ENCODE measurements at places on chromosomes 3 and 15.

DNA sequence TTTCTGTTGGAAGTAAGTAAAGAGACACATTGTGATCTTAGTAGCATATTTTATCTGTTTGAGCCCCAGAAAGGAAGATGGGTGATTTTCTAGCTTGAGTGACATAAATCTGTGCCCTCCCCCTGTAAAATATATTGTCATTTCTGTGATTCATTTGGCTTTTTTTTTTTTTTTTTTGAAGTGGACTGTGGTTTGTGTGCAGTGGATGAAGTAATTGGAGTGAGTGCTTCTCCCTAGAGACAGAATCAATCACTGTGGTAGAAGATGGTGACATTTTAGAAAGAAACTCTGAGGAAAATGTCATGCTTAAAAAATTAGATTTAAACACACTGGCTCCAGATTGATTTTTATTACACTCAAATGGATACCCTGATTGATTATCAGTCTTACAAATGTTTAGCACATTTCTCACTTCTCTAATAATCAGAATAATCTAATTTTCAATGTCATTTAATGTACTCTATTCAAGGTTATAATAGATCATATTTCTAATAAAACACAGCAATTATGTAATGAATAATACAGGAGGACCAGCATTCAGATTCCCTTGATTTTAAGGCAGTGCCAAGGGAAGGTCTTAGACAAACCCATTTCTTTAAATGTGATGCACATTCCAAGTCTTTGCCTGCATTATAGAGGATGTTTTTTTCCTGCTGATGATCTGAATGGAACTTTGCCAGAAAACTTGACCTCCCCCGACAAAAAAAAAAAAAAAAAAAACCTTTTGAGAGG is 116.6 kb downstream of the TOP2B start:
- DNase-seq: no peak

GRCh38 chr3:189673535-189673934 is 42.3 kb downstream of the TP63 start:
- DNase-seq: no peak

DNA sequence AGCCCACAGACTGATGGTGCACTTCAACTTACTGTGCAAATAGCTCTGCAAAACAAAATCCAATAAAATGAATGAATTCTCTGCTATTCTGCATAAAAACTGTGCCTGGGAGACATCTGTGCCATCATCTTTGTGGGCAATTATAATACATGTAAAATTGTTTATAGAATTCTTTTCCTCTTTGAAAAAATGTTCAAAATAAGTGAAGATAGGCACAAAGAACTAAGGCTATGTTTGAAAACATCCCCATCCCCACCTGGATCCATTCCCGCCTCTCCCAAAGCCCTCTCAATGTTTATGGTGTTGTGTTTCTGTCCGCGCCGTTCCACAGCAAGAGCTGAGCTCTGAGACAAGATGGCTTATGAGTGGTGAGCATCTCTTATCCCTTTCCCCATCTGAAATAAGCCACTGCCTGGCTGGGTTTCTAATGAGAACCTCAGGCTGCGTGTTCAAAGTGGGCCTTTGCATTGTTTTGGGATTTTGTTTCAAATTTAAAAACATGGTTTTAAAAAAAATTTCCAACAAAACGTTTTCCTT is 22.4 kb upstream of the SNRPA1 start:
- no peak for DNase-seq

GRCh38 chr15:72536506-72536905 is 62.4 kb downstream of the ARIH1 start:
- no peak for DNase-seq

DNA sequence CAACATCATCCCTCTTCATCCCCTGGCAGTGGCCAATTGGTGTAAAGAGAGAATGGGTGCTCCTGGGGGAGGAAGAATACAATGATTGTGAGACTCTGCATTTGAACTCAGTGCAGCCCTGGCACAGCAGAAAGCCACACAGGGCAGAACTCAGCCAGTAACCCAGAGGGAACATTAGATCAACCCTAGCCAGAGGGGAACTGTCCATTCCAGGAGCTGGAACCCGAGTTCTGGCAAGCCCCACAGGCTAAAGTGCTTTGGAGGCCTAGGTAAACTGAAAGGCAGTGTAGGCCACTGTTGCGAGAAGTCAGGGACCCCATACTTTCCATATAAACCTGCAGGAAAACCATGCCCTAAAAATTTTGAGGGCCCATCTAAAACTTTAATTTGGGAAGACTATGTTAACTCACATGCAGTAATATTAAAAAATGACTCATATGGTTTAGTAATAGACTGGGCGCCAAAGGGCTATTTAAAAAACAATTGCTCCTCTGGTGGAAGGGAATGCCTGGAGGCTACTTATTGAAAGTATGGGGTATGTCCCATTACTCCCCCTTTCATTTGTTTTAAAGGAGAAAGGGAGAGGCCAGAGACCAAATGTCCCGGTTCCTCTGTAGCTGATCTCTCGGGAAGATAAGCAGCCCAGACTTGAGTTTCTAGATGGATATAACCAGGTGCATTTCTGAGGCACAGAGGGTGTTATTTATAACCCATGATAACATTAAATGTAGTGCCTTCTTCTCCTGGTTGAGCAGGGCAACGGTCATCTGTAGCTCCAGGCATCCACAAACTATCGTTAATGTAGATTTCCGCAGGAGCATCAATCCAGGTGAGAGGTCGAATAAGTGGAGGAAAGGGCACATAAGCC is 5.8 kb upstream of the RAD51 start:
- no peak for DNase-seq

DNA sequence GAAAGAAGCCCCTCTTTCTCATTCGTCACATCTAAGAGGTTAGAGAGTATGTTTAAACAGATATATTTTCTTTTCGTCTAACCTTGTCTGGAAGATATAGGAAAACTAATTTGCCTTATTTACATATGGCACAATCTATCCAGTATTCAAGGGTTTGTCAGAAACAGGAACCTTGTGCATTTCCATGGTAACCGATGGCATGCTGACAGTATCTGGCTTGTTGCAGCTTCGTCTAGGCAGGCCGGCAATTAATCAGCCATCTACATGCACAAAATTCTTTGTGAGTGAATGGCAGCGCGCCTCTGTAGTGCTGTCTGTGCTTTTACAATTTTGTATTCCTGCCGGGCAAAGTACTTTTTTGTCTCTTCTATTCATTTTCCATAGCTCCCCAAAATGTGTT is 294.0 kb upstream of the SOX2 start:
- DNase-seq: no peak

DNA sequence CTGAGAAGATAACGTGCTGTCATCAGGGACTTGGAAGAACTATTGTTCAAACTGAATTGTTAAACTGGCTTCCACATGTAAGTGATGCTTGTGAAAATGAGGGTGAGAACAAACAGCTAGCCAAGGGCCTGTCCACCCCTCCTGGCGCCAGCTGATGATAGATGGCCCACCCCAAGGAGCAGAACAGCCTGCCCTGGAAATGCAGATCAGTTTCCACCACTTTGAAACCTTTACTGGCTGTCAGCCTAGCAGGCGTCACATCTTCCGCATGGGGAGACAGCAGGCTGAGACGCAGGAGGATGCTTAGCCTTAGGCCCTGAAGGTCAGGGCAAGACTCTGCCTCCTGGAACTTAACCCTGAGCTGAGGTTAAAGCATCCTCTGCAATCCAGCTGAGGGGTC is 6.4 kb upstream of the SLC51B start:
- DNase-seq: no peak

DNA sequence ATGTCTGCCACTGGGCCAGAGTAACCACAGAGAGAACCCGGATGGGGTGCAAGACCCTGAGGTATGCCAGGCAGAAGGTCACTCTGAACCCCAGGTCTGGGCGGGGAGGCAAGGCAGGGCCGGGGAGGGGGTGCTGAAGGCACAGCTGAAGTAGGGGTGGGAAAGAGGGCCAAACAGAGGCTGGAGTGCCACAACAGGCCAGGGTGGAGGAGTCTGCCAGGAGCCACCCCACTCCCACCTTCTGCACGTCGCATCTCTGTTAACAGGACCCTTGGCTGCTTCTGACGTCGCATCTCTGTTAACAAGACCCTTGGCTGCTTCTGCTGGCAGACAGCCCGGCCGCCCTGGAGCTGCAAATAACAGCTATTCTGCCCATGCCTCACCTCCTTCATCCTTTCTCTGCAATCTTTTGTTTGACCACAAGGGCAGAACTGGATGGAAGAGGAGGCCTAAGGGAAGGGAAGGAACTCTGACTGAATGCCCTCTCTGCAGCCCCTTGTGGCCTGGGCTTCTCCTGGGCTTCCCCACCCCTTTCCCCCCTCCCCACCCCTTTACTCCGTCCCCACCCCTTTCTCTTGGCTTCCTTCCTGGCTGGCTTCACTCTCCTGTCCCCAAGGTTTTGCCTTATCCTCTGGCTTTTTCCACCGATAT is 20.6 kb upstream of the FBLN2 start:
- DNase-seq: no peak

- no peak for DNase-seq
Measured at GRCh38 chr3:123006609-123007008, 21.0 kb downstream of the SEMA5B start.

GRCh38 chr3:128500556-128500955 is 7.6 kb upstream of the GATA2 start:
- DNase-seq: no peak

Data from AML-193 (cell line).